ENCODE measurements at places on chromosomes 1 and 21.

DNA sequence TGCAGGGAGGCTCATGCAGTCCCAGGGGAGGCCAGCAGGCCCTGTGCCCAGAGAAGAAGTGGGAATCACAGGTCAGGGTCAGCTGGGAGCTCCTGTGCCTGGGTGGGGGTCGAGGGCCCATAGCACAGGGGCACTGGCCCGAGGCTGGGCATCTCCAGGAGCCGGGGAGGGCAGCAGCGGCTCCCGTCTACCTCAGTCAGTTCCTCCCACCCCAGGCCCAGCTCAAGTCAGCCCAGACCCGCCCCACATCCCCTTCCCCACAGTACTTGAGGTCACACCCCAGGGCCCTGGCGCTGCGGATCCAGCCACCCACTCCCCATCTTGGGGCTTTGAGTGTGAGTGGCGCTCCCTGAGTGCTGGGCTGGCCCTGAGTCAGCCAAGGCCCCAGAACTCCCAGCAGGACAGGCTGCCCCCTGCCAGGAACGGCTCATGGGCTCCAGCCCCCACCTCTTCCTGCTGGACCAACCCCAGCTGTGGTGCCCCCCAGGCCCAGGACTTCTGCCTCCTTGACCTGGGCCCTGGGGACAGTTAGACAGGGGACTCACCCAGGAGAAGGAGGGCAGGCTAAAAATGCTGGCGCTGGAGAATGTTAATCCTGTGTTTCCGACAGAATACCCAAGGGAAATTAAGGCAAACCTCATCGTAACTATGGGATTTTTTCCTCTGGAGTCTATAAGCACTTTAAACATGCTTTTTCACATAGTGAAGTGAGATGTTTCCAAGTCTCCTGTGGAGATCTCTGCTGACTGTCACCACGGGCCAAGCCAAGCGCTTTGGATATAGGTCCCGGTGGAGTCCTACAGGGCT lies 68.8 kb upstream of the COL6A1 start:
- DNase-seq: no peak

- no peak for DNase-seq
These were observed 102.5 kb downstream of the GPR52 start for GRCh38 chr1:174550296-174550695.

DNA sequence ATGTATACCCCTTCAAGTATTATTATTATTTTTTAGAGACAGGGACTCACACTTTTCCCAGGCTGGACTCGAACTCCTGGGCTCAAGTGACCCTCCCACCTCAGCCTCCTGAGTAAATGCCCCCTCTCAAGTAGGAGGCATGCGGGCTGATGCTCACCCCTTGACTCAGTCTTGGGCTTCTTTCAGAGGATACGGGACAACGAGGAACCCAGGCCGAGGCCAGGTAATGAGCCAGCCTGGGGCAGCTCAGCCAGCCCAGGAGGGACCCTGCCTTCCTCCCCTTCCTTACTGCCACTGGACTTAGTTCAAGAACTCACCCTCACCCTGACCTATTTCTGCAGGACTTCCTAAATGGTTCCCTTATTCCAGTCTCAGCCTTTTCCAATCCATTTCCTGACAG lies 198.0 kb upstream of the MAP1LC3C start:
- DNase-seq: no peak

DNA sequence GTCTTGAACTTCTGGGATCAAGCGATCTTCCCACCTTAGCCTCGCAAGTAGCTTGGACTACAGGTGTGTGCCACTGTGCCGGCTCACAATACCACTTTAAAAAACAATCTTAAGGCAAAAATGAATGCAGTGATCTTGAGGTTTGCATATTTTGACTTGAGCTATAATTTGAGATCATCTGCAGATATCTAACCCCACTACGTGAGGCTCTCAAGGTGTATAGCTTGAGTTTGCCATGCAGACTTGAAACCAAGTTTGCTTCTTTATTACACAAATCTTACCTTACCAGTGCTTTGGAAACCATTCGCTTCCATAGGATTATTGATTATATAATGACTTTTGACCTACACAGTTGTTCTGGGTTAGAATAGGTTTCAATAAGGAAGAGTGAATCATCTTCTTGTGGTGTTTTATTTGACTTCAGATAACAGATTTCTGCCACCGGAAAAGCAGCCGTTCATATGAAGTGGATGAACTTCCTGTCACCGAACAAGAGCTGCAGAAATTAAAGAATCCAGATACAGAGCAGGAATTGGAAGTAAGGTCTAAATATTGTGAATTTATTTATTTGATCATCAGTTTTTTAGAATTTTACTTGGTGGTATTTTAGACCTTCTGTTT lies 155.1 kb downstream of the VPS13D start:
- DNase-seq: no peak

DNA sequence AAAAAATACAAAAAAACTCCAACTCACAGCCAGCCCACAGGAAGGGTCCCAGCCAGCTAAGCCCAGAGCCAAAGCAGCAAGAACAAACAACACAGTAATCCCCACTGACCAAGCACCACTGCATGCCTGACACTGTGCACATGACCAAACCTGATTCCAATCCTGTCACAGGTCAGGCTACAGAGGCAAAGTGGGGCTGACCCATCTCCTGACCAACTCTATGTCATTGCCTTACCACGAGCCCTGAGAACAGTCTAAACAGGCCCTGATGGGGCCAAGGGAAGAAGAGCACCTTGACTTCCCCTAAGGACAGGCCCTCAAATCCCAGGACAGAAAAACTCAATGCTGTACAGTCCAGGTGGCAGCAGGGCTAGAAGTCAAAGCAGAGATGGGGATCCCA lies 2.4 kb downstream of the LSS start:
- no peak for DNase-seq

GRCh38 chr21:21530680-21531079 lies 532.5 kb downstream of the NCAM2 start:
- no peak for DNase-seq

DNA sequence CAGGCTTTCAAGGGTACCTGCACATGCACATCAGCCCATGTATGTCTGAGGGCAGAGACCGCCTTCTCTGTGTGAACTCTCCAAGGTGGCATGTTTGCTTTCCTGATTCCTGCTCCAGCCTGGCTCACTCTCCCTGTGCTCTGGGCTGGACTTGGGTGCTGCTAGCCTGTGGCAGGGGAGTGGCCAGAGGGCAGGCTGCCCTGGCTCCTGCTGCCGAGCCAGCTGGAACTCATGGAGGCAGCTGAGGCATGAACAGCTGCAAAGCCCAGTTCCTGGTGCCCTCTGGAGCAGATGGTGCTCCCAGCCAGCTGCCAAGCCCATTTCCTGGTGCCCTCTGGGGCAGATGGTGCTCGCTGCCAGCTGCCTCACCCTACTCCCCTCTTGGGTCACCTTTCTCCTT lies 7.6 kb downstream of the UBL4B start:
- no peak for DNase-seq

DNA sequence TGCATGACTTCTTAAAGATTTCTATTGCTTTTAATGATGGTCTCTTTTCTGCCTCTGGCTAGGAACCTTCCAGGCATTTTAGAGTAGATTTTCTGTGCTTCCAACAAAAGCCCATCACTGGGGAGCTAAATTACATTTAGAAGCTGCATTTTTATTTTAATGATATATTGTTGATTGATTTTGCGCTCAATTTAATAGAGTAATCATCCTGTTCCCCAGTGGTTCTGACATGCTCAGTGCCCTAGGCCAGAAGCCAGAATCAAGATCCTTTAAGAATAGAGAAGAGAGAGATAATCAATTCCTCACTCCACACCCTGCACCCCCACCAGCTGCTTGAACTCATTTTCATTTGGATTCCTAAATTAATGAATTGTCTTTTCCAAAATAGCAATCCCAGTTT lies 97.8 kb downstream of the PCP4 start:
- no peak for DNase-seq

DNA sequence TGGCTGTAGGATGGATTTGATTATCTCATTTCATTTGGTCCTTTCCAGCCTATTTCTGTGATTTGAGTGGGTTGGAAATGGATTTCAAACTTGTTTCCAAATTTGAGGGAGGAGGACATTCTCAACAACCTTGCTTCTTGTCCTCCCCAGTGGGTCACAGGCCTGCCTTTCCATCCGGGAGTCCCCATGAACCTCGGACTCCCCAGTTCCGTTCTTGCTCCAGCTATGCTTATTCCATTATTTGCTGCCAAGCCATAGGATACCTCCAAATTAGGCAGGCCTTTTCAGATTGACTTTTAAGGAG lies 97.8 kb downstream of the DUSP10 start:
- no peak for DNase-seq

GRCh38 chr1:34087986-34088385 lies 77.0 kb downstream of the CSMD2 start:
- no peak for DNase-seq

GRCh38 chr1:199046618-199047017 lies 407.8 kb downstream of the PTPRC start:
- DNase-seq: no peak

- no peak for DNase-seq
These were observed 213.2 kb upstream of the JUN start for GRCh38 chr1:58997060-58997411.

GRCh38 chr1:248804771-248805681 lies 20.7 kb downstream of the SH3BP5L start:
- no peak for DNase-seq

DNA sequence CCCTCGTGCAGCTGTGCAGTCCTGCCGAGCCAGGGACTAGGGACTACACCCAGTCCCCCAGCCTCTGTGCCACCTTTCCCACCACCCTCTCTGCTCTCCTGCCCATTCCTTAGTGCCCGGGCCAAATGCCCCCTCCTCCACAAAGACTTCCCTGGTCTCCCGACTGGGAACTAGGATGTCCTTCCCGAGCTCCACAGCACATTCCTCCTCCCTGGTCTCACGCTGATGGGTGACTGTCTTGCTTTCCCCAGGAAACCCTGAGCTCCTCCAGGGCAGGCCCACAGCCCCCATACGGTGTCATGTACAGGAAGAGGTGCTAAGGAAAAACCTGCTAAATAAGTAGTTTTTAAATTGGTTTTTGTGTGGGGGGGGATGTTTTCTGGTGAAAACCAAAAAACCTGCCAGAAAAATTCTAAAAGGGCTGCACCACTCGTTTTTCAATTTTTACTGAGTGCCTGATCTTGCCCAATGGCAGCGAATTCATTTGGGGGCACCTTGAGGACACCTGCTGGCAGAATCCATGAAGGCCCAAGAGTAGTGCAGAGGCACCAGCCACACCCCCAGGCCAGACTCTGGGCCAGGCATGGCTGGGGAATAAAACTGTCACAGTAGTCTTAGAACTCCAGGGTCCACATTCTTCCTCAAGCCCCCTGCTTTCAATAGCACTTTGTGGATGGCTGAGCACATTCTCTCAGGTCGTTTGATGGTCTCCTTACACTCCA lies 50.4 kb downstream of the GLIS1 start:
- DNase-seq: no peak

All from activated naive CD4-positive, alpha-beta T cell (primary cell).